ENCODE measurements at places on chromosomes 4 and X.

DNA sequence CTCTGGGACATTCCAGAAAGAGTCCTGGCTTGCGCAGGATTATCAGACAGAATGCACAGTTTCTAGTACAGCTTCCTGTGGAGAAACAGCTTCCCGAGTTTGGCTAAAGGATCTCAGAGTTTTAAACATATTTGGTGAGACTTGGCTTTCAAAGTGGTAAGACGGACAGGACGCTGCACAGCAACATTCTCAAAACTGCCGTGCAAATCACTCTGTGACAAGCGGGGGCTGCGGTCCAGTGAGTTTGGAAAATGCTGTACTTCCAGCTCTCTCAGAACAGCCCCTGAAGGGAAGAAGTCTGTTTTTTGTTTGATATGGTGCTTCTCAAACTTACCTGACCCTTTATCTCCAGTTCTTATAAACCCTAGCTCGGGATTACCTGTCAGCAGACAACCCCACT is 18.1 kb downstream of the LGI2 start:
- no peak for DNase-seq

- no peak for DNase-seq
Observed at GRCh38 chr4:25966171-25966570, 52.2 kb downstream of the SMIM20 start.

- DNase-seq = no peak
Observed at GRCh38 chrX:115897956-115898355, 272.6 kb upstream of the AGTR2 start.

DNA sequence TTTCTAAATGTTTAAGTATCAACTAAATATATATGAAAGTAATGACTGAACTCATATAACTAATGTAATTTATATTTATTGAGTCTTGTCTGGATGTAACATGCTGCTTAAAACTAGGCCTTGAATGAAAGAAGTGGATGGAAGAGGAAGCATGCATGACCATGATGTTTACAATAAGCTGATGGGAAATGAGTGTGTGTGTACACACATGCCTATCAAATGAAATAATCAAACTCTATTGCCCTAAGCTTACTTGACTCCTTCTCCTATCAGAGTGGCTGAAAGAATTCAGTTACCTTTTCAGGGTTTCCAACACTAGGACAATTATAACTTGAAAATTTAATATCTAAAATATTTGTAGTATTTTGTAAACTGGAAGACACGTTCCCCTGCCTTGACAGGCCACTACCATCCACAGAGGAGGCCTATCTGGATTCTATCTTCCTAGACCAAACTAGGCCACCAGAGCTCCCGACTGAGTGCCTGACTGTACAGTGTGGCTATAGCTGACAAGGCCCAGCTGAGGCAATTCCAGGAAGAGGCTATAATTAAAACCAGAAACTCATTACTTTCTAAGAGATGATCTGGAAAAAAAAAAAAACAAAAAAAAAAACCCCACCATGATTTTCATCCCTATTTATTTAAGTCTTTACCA is 7.6 kb downstream of the ARSJ start:
- no peak for DNase-seq

DNA sequence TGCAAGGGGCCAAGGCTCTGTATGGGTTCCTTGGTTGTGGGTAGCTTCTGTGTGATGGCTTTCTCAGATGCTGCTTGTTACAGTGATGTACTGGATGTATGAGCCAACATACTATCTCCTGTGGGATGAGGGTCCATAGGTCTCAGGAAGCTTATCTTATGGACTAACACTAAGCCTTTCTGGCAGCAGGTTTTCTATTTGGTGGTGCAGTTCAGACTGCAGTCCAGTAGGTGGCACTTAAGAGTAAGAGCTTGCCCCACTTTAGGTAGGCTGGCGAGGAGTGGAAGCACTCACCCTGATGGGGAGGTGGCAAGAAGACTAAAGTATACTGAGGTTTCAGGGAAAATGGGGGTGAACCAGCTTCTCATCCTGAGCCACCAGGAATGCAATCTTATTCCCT is 306.7 kb upstream of the MAOA start:
- DNase-seq = peak; percentile 9

DNA sequence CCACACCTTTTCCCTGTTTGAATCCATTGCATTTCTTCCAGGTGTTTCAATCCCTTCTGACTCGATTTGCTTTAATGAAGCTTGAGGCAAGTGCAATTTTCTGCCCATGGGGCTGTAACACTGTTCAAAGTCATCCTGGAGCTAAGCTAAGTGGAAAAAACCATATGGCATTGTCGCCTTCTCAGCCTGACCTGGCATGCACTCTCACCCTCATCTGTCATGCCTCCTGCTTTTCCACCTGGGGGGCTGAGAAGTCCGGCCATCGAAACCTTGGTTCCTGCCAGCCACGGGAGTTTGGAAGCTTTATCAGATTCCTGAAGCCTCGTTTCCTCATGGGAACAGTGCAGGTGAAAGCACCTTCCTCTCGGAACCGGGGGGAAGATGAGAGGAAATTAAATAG is 38.2 kb downstream of the WFS1 start:
- DNase-seq = no peak

GRCh38 chrX:17053502-17053901 is 107.0 kb downstream of the REPS2 start:
- DNase-seq = no peak

DNA sequence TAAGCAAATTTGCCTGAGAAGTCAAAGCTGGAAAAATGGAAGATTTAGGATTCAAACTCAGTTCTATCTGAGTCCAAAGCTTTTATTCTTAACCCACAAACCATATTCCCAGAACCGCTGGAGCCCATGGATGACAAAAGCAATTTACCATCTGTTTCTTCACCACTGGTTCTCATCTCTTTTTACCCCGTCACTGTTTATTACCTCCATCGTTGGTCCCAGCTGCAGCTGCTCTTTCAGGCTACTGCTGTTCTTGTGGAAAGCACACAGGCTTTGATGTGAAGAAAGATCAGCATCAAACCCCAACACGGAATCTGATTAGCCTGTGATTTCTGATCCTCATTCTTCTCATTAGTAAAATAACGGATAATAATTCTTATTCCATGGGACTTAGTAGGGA is 9.5 kb downstream of the FBXO8 start:
- DNase-seq = no peak

DNA sequence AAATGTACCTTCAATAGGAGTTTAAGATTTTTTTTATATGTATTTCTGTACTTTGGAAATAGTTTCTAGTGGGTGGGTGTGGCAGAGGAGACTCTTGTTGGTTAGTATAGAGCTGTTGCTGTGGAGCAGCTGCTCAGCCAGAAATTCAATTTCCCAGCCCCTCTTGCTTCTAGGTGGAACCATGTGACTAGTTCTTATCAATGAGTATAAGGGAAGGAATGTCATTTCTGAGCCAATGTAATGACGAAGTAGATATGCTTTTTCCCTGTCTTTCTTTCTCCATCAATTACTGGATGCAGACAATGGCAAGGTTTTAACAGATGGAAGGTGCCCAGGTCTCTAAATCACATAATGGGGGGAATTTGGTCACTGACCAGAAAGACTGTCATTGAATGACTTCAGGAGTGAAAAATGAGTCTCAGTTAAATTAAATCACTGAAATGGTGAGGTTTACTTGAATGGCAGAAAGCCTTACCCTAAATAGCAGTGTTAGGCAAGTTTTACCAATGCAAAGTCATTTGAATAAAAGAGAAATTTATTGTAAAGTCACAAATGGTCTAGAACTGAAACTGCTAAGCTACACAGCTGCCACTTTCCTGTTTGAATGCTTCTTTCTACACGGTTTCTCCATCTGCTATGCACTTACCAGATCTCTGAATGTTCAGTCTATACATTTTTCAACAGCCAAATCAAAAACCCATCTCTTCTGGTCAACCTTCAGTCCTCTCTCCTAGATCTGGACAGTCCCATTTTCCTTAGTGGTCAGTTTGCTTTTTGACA is 795.4 kb upstream of the MAGEB2 start:
- no peak for DNase-seq

DNA sequence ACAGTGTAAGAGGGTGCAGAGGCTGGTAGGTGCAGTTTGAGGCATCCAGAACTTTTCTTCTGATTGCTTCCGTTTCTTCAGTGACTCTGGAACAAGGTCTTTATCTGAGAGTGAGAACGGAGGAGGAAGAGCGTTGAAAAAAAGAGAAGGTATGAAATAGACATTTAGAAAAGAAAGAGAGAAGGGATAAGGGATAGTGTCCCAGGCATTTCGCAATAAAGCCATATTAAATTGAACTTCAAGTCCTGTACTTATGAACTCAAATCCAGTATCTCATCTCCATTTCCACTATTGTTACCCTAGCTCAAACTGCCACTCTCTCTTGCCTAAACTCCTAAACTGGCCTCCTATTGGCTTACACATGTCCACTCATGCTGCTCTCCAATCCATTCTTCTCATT is 36.7 kb downstream of the NPY2R start:
- DNase-seq = no peak

DNA sequence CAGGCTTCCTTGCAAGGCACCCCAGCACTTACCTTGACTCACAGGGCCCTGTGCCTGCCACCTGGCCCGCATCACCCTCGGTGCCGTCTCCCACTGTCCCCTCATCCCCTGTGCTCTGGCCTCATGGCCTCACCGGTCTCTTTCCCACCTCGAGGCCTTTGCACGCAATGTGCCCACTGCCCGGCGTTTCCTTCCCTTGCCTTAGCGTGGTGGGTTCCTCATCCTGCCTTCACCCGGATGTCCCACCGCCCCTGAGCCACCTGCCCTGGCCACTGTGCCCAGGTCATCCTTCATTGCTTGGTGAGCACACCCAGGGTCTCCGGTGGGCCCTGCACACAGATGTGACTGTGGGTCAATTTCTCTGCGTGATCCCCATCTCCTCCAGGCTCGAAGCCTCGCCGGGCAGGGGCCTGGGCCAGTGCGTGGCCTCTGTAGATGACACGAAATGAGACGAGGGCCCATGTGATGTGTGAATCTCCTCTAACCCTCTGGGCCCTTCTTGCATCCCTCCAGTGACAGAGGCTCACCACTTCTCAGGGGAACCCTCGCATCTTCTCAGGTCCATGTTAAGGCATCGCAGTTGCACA is 4.6 kb downstream of the HTRA3 start:
- no peak for DNase-seq

DNA sequence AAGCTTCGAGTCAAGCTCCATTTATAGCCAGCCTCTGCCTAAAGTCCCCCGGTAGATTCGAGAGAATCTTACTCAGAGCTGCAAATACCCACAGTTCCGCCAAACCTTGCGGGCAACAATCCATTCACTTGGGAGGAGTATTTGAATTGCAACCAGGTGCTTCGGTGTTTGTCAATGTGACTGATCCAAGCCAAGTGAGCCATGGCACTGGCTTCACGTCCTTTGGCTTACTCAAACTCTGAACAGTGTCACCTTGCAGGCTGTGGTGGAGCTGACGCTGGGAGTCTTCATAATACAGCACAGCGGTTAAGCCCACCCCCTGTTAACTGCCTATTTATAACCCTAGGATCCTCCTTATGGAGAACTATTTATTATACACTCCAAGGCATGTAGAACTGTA is 11.2 kb downstream of the CD40LG start:
- DNase-seq = no peak

- DNase-seq = no peak
Observed at GRCh38 chr4:16844816-16845586, 53.4 kb downstream of the LDB2 start.

- DNase-seq = no peak
Observed at GRCh38 chr4:137685357-137685756, 153.1 kb upstream of the PCDH18 start.

- DNase-seq = no peak
Observed at GRCh38 chrX:11472381-11472780, 179.2 kb downstream of the AMELX start.

DNA sequence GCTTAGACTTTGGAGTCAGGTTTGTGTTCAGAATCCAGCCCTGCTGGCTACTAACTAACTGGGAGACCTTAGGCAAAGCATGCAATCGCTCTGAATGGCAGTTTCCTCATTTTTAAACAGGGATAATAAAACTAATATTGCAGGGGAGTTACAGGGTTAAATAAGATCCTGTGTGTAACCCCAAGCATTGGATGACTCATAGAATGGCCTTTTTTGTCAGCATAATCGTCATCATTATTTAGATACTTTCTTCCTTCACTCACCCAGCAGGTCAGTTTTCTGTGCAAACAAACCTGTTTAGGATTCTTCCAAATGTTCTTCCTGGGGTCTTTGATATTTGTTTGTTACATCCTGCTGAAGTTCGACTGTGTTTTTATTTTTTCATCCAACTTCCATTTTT is 208.2 kb downstream of the EVC2 start:
- no peak for DNase-seq

GRCh38 chr4:1494416-1495315 is 88.4 kb upstream of the NKX1-1 start:
- DNase-seq = no peak

DNA sequence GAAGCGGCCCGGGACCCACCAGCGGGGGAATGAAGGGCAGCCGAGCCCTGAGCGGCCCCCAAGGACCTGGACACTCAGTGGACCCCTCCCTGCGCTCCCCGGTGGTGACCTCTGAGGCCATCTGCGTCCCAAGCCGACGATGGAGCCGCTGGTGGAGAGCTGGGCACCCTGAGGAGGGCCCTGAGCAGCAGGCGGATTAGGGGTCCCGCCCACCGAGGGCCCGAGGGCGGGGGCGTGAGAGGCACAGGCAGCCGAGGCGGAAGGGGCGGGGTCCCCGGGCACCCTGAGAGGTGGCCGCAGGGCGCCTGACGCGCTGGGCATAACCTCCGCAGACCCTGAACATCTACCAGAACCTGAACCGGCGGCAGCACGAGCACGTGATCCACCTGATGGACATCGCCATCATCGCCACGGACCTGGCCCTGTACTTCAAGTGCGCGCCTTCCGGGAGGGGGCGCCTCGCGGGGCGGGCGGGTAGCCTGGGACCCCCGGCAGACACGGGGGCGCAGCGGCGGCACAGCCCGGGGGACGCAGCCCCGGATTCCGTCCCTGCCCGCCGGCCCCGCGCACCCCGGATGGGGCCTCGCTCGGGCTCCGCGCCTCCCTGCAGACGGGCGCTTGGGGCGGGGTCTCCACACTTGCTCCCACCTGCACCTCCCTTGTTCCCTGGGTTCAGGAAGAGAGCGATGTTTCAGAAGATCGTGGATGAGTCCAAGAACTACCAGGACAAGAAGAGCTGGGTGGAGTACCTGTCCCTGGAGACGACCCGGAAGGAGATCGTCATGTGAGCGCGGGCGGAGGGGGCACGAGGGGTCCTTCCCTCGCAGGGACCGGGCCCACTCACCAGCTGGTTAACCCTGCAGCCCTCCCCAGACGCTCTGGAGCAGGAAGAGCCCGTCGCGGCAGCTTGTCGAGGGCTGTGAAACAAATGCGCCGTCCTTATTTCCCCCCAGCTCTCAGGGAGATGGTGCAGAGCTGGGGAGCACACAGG is 10.3 kb downstream of the ATP5ME start:
- DNase-seq = peak; percentile 68

DNA sequence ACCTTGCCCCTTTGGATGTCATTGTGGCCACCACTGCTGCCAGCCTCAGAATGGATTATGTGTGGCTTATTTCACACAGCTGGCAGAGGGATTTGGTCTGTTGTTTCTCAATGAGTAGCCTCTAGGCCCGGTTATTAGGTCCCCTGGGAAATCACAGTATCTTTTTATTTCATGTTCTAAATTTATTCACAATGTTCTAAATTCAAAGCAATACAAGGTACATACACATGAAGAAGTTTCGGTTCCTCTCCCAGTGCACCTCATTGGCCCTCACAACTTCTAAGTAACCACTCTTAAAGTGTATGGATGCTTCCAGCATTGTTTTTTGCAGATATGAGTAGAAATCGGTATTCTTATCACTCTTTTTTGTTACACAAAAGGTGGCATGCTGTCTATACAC is 262.7 kb downstream of the RCHY1 start:
- DNase-seq = no peak

GRCh38 chr4:5137927-5138326 is 86.6 kb downstream of the STK32B start:
- no peak for DNase-seq

Data from activated T-cell treated with anti-CD3 and anti-CD28 coated beads for 48 hours (primary cell).